ENCODE measurements at places on chromosomes 1 and 21.
A peak's percentile ranks its signal among the peaks of the same experiment; 100 is the strongest.

- DNase-seq, result no peak
Measured at GRCh38 chr1:41377397-41377796, 16.2 kb downstream of the FOXO6 start.

- peak; percentile 16 for DNase-seq
Measured at GRCh38 chr1:19484338-19484797, 971 bp downstream of the CAPZB start.

DNA sequence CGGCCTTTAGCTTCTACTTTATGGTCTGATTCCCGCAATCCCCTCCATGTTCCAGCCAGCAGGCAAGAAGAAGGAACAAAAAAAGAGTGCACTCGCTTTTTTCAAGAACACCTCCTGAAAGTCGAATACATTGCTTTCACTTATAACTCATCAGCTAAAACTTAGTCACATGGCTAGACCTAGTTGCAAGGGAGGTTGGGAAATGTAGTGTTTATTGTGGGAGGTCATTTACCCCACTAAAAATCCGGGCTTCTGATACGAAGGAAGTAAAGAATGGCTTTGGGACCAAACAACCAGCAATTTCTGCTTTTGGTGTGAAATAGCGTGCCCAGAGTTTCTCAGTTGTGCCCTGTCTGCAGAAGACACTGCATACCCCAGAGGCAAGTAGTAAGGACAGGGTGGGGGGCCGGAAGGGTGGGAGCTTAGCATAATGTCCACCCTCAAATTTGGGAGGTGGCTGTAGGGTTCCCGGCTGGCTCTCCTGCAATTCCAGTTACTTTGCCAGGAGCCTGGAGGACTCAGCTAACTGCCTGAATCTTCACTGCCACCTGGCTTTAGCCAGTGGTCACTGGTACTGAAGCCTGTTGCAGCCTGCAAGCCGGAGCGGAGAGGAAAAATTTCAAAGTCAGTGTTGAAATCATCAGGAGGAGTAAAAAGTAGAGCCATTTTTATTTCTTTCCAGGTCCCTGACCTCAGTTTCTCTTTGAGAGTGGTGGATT is 57.7 kb upstream of the F3 start:
- DNase-seq, result no peak

DNA sequence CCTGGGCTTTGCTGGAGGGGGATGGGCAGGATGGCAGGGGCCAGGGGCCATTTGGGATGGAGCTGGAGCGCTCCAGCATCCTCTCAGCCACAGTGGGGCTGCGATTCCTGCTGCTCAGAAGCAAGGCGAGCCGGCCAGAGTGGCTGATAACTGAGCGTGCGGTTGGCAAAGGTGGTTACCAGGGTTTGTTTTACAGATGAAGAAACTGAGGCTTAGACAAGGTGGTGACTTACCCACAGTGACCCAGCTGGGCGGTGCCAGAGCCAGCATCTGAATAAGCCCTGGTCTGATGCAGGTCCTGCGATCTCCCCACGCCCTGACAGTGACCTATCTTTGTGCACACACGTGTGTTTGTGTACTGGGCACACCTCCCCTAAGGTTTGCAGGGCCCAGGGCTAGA is 5.9 kb upstream of the PRXL2B start:
- DNase-seq, result no peak

DNA sequence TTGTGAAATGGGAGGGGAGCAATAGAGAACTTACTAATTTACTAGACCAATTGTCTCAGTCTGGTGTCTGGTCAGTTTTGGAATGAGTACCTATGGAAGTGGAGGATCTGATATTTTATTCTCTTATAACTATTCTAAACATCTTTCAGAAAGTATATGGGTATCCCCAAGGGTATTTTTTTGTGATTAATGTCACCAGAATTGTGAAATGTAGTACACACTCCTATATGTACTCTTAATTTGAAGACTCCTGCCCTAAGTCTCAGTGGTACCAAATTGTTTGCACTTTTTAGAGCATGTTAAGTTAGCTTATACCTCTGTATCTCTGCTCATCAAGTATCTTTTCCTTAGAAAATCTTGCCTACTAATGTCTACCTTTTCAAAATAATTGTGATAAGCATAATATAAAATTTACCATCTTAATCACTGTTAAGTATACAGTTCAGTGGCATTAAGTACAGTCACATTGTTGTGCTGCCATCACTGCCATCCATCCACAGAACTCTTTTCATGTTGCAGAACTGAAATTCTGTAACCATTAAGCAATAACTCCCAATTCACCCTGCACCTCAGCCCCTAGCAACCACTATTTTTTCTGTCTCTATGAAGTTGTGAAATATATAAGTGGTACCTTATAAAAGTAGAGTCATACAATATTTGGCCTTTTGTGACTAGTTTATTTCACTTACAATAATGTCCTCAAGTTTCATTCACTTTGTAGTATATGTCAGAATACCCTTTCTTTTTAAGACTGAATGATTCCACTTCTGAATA is 40.5 kb downstream of the SLC30A7 start:
- DNase-seq, result no peak

- no peak for DNase-seq
Measured at GRCh38 chr1:14742181-14742980, 143.9 kb downstream of the KAZN start.

DNA sequence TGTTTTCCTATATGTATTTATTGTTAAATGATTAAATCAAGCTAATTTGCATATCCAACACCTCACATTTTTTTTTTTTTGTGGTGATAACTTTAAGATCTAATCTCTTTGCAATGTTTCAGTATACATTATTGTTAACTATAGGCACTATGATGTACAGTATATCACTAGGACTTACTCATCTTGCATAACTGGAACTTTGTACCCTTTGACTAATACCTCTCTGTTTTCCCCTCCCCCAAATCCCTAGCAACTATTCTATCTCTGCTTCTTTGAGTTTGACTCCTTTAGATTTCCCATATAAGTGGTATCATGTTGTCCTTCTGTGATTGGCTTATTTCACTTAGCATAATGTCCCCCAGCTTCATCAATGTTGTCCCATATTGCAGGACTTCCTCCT is 9.7 kb upstream of the C1orf53 start:
- no peak for DNase-seq

GRCh38 chr21:45541221-45542039 is 810 bp downstream of the SLC19A1 start:
- peak; percentile 54 for DNase-seq

GRCh38 chr1:30522031-30523004 is 201.1 kb downstream of the MATN1 start:
- DNase-seq, result no peak

- peak; percentile 48 for DNase-seq
Measured at GRCh38 chr1:224644553-224645154, 28.5 kb downstream of the CNIH3 start.

DNA sequence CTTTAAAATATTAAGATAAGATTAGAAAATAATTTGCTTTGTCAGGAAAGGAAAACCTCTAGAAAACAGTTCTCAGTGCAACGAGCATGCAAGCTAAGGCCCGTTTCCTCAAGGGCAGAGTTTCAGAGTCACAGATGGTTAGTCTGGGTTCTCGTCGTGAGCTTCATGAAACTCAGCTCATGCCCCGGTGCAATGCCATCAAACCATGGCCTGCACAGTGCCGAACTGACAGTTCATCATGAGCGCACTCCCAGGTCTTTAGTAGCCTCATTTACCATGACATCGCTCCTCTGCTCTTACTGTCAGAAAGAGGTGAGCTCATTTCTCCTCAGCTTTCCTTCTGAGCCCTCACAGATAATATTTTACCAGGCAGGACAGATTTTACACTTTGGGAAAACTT is 319.2 kb downstream of the NTNG1 start:
- no peak for DNase-seq

DNA sequence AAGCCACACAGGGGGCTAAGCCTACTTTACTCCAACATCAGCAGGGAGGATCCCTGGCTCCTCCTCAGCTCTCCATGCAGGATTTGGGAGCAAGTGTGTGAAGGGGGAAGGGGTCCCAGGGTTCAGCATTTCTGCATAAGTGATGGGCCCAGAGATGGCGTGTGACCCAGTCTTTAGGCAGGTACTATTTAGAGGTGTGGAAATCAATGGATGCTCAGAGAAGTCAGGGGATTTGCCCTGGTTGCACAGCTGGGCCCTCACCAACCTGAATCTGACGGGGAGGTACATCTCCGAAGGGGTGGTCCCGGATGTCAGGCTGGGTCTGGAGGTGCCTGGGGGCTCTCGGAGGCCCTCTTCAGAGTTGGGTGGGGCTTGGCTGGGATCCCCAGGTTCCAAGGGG is 6.9 kb upstream of the TCEA3 start:
- DNase-seq, result no peak

GRCh38 chr1:147804942-147805723 is 44.7 kb upstream of the GJA5 start:
- no peak for DNase-seq

GRCh38 chr1:100445565-100445964 is 92.4 kb upstream of the GPR88 start:
- no peak for DNase-seq

GRCh38 chr21:42201615-42202161 is 17.3 kb upstream of the ABCG1 start:
- DNase-seq, result no peak

DNA sequence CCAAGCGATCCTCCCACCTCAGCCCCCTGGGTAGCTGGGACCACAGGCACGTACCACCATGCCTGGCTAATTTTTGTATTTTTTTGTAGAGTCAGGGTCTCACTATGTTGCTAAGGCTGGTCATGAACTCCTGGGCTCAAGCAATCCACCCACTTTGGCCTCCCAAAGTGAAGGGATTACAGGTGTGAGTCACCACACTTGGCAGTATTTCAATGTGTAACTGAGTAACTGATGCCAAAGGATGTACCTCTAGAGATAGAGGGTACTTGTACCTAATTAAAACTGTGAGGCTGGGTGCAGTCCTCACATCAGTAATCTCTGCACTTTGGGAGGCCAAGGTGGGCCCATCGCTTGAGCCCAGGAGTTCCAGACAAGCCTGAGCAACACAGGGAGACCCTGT is 258.7 kb upstream of the DMRTA2 start:
- no peak for DNase-seq

DNA sequence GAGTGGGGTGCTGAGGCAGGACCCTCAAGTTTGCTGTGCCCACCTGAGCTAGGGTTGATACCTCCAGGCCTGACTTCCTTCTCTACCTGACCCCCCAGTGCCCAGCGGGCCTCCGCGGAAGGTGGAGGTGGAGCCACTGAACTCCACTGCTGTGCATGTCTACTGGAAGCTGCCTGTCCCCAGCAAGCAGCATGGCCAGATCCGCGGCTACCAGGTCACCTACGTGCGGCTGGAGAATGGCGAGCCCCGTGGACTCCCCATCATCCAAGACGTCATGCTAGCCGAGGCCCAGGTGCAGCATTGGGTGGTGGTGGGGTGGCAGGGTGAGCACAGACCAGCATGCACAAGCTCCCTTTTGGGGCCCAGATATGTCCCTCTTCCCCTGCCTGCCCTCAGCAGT is 51.3 kb upstream of the KDM4A start:
- DNase-seq, result no peak

GRCh38 chr1:115757326-115757725 is 11.2 kb downstream of the CASQ2 start:
- DNase-seq, result no peak

DNA sequence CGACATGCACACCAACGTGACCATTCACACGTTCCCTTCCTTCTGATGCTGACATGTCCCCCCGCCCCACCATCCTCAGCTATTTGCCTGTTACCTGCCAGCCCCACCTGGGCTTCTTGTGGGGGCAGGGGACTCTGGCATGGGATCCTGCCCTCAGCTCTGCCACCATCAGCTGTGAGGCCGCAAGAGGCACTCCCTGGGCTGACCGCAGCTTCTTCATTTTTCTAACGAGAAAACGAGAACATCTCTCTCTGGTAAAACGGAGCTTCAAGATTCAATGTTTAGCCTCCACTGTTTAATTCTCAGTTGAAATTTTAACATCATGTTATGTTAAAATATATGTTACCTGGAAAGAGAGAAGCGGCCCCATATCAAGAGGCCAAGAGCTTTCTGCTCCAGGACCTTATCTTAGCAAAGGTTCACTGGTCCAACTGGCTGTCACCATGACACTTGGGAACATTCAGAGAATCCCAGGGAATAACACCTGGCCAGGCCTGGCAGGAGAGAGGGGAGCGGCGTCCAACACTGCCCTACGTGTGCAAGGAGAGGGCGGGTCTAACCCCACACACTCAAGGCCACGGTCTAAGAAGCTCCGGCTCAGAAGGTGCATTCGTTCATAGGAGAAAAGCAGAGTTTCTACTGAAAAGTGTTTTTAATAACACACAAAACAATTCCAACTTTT is 51.3 kb downstream of the HLCS start:
- DNase-seq, result no peak

DNA sequence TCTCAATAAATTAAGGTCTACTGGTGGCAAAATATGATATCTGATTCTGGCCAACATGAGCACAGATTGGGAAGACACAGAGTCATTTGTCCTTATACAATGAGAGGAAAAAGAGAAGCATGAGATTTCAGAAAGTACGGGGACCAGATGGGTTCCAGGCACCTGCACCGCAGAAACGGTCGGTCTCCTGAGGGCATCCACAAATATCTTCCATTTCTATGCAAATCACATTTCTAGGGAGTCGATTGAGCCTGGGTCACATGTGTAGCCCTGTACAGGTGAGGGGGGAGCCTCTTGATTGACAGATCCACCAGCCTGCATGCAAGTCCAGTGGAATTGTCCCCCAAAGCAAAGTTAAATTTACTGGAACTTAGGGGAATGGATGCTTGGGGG is 415.6 kb downstream of the NPHP4 start:
- DNase-seq, result no peak

DNA sequence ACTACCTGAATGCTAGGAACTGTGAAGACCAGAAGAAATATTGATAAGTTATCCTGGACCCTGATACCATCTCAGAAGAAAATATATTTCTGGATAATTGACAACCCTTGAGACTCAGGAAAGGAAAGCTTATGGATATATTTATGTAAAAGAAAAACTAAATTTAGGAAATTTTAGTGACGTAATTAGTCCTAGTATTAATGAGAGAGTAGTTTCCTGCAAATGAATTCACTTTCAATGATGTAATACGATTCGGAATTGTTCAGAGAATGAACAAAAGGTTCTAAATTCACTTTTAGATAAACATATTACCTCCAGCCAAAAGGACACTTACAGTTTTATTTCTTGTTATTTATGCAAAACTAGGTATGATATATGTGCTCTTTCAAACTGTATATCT is 1120.1 kb upstream of the NCAM2 start:
- no peak for DNase-seq

DNA sequence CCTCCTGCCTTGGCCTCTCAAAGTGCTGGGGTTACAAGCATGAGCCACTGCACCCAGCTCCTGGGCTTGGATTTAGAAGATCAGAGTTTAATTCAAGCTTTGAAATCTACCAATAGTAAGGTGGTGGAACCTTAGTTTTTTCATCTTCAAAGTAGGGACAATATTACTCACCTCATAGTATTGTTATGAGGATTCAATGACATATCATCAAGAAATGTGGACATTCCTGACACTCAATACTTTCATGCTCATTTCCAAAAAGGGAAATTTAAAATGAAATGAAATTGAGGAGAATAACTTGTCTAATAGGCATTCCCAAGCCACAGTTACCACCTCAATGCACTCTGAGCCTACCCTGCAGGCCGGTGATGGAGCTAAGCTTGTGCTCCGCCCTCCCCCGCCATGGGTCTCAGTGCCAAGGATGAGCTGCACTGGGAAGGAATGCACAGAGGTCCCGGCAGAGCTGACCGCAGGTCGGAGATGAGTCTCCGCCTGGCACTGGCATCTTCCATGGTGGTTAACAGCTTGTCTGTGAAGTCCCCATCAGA is 56.5 kb upstream of the BCAR3 start:
- DNase-seq, result no peak

Measured in activated gamma-delta T cell treated with Interleukin-2 at 50 U/mL for 16 hours (primary cell).